ENCODE measurements at places on chromosomes 2 and 18.

GRCh38 chr2:64062840-64063239 is 43.6 kb upstream of the VPS54 start:
- DNase-seq = peak; percentile 48

- no peak for DNase-seq
Observed at GRCh38 chr2:156456616-156457015, 20.4 kb downstream of the GPD2 start.

GRCh38 chr18:35159782-35160181 is 81.1 kb upstream of the ZNF397 start:
- no peak for DNase-seq

DNA sequence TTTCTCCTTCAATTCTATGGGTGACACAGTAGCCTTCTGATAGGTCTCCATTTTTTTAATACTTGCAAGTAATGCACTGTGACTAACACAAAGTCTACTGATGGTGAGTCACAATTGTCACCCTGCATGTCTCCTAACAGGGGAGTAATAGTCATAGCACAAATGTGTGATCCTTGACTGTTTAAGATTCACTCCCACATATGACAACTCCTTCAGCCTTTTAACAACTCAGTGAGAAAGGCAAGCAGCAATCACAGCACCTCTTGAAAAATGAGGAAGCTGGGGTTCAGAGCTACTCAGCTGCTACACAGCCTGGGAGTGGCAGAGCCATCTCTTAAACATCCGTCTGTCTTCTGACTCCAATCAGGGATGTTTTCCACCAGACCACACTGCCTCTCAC is 63.8 kb downstream of the EHD3 start:
- DNase-seq = no peak

DNA sequence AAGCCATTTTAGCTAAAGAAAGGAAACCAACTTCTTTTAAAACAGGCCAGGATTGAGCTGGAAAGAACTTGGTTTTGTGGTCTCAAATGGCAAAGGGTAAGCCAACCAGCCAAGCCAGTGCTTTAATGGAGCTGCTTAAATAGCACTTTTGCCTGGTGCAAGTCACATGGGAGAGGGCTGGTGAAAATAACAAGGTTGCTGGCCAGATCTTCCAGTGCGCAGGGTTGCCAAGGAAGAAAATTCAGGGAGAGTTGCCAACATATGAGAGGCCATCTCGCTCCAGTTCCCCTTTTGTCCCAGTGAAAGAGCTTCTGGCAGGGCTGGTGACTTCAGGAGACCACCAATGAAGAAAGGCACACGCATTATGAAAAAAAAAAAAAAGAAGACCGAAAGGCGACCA is 57.3 kb downstream of the IRS1 start:
- no peak for DNase-seq

DNA sequence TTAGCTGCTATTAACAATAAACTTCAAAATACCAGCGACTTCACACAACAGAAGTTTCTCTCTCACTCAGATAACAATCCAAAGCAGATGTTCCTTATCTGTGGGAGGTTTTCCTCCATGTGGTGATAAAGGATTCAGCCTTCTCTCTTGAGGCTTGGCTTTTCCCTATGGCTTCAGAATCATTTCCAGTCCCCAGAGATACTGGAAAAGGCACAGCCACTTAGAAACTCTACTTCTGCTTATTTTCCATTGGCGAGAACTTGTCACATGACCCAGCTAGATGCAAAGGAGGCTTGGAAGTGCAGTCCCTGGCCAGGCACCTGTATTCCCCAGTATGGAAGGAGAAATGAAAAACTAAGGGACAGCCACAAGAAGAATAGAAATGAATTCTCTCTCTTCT is 344.8 kb downstream of the MTX2 start:
- no peak for DNase-seq

GRCh38 chr2:135997380-135997779 is 12.0 kb upstream of the DARS1 start:
- no peak for DNase-seq

DNA sequence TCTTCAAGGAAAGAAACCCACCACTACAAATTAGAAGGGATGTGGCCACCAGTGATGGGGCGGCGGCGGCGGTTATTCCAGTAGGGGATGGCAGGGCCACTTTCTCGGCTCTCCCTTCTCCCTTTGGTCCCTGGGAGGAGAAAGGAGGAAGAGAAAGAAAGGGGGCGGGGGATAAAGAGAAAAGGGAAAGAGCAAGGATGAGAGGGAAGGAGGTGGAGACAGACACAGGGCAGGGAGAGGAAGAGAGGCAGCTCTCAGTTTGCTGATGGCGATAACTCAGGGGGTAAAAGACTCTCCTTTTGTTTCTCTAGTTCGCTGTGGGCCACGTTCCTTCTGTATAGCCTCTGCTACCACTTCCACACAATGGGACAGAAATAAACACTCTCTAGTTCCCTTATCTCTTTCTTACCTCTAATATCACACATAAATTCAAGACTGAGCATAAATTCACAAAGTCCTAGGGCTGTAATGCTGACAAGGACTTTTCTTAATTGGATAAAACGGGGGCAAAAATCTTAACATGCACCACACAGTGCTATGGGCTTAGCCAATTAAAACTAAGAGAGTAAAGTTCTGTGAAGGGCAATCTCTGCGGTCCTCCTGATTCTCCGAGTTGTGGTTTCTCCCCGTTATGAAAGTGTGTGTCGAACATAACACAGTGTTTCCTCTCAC is 14.6 kb downstream of the SFT2D3 start:
- no peak for DNase-seq

DNA sequence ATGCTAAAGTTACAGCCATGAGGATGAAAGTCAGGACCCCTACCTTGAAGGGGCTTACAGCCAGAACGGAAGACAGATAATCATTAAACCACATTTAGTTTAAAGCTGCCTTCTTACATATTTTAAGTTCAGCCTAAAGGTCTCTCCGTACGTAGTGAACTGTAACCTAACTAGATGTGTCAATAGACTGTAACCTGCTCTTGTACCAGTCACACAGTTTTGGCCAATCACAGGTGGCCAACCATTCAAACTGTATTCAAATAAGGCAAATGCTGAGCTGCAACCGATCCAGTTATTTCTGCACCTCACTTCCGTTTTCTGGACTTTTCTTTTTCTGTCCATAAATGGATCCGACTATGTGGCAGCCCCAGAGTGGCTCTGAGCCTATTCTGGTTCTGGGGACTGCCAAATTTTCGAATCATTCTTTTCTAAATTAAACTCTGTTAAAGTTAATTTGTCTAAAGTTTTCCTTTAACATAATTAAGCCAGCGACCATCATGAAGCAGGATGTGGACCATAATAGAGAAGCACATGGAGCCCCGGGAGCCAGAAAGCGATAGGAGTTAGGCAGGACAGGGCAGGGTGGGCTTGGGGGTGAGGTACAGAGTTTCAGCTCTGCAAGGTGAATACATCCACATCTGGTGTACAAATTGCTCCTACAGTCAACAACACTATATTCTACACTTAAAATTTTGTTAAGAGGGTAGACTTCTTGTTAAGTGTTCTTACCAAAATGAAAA is 48.4 kb upstream of the YPEL5 start:
- DNase-seq = no peak

DNA sequence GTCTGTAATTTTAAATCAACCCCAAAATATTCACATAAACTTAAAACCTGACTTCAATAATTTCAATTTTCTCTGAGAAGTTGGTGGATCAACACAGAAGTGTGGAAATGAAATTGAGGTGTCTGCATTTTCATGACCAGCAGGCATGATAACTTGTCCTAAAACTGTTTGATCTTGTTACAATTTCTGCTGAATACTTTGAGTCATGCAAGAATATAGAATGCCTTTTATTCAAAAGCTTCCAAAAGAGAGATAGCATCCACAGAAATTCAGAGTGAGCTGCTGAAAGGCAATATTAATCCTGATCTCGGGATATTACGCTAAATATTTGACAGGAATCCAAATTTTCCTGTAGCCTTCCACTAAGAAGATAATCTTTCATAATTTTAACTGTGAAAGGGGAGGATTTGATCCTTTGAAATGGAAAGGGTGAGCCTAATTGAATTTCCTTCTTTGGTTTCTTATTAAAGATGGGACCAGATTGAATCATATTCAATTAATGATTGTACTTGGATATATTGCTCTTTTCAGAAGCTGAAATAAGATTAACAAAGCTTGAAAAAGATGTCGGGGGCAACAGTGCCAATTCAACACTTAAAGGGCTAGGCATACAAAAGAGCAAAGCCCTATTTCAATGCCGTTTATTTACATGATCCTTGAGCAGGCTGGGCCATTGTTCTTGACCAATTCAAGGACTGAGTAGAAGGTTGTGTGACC is 129.3 kb downstream of the NCKAP5 start:
- peak; percentile 43 for DNase-seq

DNA sequence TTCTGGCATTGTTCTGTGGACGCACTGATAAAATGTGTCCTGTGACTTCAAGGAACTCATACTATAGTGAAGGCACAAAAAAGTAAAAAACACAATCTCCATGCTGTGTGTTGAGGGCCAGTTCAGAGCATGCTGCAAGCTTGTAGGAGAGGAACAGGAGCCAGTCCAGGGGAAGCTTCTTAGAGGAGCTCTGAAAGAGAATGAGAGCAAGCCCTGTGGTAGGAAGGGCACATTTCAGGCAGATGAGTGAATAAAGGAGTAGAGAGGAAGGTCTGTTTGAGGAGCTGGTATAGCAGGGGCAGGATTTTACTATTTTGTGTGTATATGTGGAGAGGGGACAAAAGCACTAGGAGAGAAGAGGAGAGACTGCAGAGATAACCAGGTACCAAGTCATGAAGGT is 478.3 kb downstream of the ZEB2 start:
- no peak for DNase-seq

GRCh38 chr2:172496160-172496608 is 59.7 kb upstream of the PDK1 start:
- no peak for DNase-seq

GRCh38 chr2:26292646-26293045 is 47.9 kb downstream of the HADHB start:
- no peak for DNase-seq

- DNase-seq = no peak
Observed at GRCh38 chr2:158984604-158985135, 16.2 kb downstream of the TANC1 start.

Measured in NCI-H774 (cell line).